ENCODE measurements at places on chromosomes 3 and 15. TPM values are rescaled to one million over a fixed set of nuclear protein-coding genes. Genes with fewer than 3 reads are reported as not detected.

- DNase-seq, result no peak
These were observed 202.4 kb upstream of the GADL1 start for GRCh38 chr3:31096661-31097395.

DNA sequence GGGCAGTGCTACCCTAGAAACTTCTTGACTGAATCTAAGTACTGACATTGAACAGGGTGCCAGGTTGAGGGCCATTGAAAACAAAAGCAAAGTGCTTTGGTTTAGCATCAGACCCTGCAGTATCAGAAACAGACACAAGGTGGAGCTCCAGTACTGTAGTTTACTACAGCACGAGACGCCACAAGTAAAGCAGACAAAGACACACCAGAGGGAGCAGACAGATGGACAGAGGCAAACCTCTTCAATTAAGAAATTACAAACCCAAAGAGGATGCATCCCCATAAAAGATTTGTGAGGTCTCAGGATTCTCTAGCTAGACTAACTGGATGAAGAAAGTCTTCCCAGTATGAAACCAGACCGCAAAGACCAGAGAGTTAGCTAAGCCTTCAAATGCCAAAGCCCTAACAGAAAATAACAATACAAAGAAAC, 16.6 kb downstream of the TOP2B start:
- DNase-seq, result no peak

- no peak for DNase-seq
These were observed 68.3 kb upstream of the NEO1 start for GRCh38 chr15:72983801-72984545.

GRCh38 chr15:97023488-97023844, 693.0 kb downstream of the NR2F2 start:
- DNase-seq, result no peak

DNA sequence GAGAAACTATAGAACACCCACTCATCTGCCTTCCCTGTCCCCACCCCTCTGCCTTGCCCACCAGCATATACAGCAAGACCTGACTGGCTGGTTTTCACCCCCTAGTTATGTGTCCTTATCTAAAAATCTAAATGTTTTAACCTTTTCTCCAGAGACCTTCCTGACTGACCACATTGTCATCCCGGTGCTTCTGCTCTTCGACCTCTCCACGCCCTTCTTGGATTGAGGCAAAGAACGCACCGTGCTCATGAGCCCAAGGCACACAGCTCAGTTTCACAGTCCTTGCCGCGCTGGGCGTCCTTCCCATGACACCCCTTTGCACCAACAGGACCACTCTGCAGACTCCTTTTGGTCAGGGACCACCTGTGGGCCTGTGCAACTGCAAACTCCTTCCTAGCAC, 62.7 kb downstream of the B3GNT5 start:
- DNase-seq, result no peak

DNA sequence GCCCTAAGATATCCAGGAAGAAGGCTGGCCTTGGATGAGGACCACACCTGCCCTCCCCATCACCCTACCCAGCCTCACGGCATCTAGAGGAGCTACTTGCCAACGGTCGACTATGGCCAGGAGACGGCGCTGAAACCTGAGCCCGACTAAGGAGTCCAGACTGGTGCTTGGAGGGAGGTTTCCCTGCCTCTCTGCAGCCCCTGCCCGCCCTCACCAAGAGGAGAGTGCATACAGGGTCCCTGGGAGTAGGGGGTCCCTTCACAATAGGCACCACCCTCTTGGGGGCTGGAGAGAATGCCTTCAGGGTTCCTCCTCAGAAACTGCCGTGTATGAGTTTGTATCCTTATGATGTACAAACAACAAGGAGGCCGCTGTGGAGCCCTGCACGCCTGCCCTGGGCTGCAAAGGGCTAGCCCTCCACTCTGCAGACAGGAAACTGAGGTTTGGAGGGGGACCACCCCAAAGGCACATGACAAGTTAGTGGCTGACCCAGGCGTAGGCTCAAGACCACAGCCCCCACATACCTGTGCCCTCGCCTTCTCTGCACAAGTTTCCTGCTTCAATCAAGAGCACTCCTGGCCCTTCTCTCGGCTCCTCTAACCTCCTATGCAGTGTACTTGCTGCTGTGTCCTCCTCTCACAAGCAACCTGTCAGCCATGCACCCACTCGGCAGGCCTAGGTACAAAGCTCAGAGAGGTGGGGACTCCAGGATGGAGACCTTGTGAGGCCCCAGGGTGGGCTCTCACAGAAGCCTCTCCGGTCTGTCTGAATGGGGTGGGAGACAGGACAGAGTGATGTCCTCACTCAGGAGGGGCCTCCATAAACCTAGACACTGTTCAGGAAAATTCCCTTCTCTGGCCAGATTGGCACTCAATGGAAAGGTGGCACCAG, 7.4 kb downstream of the KLF15 start:
- DNase-seq, result peak; percentile 46

GRCh38 chr15:60936186-60936585, 292.9 kb downstream of the RORA start:
- DNase-seq, result no peak

GRCh38 chr3:108603691-108604090, 14.2 kb downstream of the DZIP3 start:
- no peak for DNase-seq

DNA sequence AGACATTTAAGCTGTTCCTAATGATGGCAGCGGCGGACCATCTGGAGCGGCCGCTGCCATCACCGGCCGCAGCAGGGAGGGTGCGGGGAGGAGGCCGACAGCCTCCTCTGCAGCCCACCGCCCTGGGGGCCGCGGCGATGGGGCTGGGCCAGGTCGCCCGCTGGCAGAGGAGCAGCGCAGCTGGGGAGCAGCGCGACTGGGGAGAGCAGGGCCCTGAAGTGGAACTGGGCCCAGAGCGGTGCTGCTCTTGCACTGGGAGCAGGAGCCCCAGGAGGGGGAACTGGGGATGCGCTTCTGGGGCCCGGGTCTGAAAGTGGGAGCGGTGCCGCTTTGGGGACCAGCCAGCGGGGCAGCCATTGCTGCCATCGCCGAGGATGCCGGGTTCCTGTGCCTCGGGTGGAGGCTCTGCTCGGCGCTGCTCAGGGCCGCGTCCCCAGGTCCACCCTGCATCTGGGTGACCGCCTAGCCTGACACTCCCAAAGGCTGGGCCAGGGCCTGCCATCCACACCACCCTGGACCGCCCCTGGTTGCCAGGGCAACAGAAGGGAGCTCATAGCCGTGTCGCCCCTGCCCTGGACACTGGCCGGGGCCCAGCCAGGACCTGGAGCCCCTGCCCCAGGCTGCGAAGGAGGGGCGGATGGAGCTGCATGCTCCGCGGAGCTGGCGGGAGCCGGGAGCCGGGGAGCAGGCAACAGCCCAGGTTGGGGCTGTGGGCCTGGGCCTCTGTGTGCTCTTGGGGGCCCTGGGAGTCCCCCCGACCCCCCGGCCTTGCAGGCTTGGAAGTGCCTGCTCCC, 15.5 kb upstream of the PLA2G4E start:
- peak; percentile 77 for DNase-seq

DNA sequence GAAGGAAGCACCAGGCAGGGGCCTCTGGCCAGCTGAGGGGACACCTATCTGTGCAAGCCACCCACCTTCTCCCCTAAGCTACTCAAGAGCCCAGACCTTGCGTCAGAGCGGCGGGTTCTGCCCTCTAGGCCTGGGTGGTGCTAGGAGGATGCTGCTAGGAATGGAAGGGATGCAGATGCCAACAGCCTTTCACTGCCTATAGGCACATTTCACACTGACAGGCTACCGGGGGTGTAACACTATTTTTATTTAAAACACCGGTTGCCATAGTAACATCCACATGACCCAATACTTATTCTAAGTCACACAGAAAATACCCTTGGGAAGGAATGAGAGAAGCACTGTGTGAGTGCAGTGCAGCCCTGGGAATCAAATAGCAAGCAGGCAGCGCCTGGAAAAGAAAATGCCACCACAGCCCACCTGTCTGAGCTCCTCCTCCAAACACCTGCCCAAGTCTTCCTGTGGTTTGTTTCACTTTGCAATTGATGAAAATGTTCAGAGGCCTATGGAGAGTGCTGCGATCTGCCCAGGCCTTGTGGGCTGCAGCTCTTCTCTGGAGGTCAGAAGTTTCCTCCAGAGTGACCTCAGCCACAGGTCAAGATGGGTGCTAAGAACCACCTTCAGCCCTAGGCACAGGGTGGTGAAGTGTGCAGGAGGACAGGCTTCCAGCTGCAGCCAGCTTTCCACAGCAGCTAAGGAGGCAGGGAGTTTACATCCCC, 113.5 kb upstream of the TOPAZ1 start:
- DNase-seq, result no peak

DNA sequence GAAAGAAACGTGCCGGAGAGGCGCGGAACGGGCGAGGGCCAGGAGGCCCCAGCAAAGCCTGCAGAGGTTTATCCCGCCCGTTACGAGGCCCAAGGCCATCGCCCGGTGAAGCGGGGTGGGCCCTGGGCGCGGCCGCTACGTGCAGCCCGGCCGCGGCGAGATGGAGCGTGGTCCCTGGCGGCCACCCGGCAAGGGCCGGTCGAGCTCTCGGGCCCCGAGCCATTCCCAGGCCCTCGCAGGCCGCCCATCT, 1.1 kb downstream of the PKM start:
- DNase-seq, result no peak

- DNase-seq, result peak; percentile 6
These were observed 26.4 kb downstream of the STOML1 start for GRCh38 chr15:73965758-73966113.

GRCh38 chr3:59101231-59101736, 51.5 kb upstream of the CFAP20DC start:
- DNase-seq, result no peak

GRCh38 chr15:34304613-34305012, 33.0 kb downstream of the SLC12A6 start:
- no peak for DNase-seq

- DNase-seq, result no peak
These were observed 44.4 kb downstream of the CADPS start for GRCh38 chr3:62830727-62831322.

DNA sequence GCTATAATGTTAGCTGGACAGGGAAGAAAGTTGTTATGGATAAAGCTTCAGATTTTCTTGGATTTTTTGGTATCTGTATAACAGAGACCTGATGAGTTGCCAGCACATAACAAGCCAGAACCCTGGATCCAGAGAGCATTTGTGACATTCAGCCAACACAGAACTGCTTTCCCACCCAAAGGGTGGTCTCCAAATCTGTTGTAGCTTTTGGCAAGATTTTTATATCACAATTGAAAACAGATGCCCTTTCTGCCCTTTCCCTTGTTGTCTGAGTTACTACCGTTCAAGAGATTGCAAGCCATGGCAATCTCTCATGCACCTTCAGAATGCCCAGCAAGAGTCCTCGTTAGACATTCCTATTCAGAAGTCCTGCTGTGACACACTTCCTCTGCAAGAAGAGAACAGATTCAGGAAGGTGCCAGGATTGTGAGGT, 107.6 kb upstream of the FGF7 start:
- no peak for DNase-seq

GRCh38 chr3:37139567-37140052, 34.8 kb downstream of the LRRFIP2 start:
- no peak for DNase-seq

- DNase-seq, result no peak
These were observed 490.7 kb downstream of the GBE1 start for GRCh38 chr3:81270603-81271379.

GRCh38 chr15:59166166-59166565, 40.5 kb upstream of the LDHAL6B start:
- DNase-seq, result no peak

DNA sequence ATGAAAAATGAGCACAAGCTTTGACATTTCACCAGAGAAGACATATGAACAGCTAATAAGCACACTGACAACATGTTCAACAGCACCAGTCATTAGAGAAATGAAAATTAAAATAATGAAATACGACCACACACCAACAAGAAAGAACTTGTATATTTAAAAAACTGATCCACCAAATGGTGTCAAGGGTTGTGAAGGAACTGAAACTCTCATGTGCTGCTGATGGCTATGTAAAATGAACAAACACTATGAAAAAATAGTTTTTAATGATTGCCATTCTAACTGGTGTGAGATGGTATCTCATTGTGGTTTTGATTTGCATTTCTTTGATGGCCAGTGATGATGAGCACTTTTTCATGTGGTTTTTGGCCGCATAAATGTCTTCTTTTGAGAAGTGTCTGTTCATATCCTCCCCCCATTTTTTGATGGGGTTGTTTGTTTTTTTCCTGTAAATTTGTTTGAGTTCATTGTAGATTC, 193.8 kb downstream of the SCAPER start:
- DNase-seq, result no peak

DNA sequence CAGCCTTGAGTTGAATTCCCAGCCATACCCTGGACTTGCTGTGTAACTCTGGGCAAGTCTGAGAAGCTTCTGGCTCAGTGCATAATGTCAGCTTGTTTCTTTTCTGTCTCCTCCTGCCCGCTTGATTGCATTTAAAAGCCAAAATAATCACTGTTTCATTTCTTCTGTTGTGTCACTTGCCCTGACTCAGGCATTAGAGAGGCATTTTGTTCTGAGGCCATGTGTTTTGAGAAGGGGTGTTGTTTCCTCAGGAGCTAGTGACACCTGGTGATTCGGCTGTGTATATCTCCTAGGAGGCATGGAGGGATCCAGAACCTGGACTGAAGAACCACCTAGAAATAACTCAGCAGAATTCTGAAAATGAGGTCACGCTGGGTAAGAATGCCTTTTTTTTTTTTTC, 16.0 kb downstream of the WDR73 start:
- DNase-seq, result no peak

- DNase-seq, result peak; percentile 90
These were observed 519 bp downstream of the ABHD6 start for GRCh38 chr3:58237941-58238681.

DNA sequence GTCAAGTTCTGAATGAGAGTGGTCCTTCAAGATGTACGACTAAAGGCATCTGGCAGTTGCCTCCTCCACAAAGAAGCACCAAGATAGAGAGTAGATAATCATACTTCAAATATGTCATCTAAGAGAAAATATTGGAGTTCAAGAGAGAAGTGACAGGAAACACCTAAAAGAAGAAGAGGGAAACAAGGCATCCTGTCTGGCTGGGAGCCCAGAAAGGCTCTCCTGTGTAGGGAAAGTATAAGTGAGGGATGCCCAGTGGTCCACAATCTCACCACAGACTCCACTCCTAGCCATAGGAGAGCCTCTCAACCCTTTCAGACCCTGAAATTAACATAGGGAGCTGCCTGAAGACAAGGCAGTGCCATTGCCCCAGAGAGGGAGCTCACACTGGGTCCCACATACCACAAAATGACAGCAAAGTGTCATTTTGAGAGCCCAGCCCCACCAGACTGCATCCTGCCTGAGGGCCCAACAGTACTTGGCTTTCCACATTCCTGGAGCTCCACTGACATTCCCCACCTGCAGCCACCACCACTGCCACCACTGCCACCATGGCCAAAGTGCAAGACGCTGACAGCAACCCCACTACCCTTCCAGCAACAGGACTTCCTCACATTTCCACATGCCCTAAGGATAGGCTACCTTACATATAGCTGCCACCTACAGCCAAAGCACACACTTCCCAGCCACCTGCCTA, 210.6 kb downstream of the ATP8B4 start:
- no peak for DNase-seq

The SLC51A gene
- 0.91 TPM for total RNA-seq

The SAMMSON gene
- total RNA-seq, result not detected

The GOLGA6A gene
- total RNA-seq, result not detected

The MINAR1 gene
- 0.23 TPM for total RNA-seq

The CHCHD6 gene
- 26.2 TPM for total RNA-seq

The CDCP1 gene
- total RNA-seq, result 15.8 TPM

The ALS2CL gene
- total RNA-seq, result 69.5 TPM

Data from upper lobe of left lung (tissue), 6 donors.